ENCODE measurements at places on chromosomes 7 and 10. TPM values are rescaled to one million over a fixed set of nuclear protein-coding genes. Genes with fewer than 3 reads are reported as not detected.

DNA sequence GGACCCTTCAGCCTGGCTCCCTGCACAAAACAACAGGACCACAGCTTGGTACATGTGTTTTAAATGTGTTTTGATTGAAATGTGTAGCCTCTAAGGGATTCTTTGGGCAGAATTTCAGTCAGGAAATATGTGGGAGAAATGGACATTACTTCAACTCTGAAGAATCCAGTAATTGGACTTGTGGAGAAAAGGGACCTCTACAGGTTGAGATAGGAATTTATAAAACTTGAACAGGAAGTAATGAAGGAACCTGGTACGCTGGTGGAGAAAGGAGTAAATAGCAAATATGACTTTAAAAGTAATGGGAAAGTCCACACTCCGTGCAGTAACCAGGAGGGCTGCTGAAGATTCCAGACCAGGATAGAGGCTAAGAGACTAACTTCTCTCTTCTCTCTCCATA, 220.5 kb downstream of the LHFPL3 start:
- DNase-seq, result no peak

GRCh38 chr7:137544453-137545058, 201.0 kb upstream of the PTN start:
- DNase-seq, result no peak

DNA sequence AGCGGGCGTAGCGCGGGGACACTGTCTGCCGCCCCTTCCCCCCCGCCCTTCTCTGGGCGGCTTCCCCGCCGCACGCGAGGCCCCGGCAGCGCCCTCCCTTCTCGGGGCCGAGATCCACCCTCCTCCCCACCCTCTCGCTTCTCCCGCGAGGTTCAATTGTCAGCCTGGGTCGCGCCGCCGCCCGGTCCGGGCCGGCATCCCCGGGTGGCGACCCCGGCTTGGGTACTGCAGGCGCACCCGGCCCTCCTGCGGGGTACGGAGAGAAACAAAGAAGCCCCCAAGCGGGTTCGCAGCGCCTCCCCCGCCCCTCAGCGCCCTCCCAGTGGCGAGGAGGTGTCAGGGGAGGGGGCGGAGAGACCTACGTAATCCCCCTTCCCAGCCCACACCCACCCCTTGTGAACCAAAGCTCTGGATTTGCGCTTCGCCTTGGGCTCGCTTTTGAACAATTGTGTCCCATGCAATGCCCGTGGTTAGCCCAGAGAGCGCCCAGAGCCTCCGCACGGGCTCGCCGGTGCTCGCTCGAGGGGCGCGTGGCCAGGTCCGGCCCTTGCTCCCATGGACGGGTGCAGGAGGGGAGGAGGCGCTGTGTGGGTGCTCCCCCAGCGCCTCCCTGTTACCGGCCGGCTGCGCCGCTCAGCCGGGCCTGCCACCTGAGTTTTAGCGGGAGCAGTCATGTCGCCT, 634 bp downstream of the HECW1 start:
- DNase-seq, result peak; percentile 46

GRCh38 chr10:28248092-28248491, 54.8 kb downstream of the MPP7 start:
- DNase-seq, result peak; percentile 30

- no peak for DNase-seq
Measured at GRCh38 chr7:122485856-122486255, 181.3 kb upstream of the FEZF1 start.

MKLN1 gene
- not detected for polyA plus RNA-seq

GARS1 gene
- 62.5 TPM for polyA plus RNA-seq

- no peak for DNase-seq
Measured at GRCh38 chr7:112744818-112745217, 45.4 kb downstream of the TMEM168 start.

- DNase-seq, result peak; percentile 10
Measured at GRCh38 chr7:46534664-46535588, 613.9 kb upstream of the IGFBP3 start.

NKX1-2 gene
- not detected for polyA plus RNA-seq

SPDYE11 gene
- 0.52 TPM for polyA plus RNA-seq

DKK1 gene
- polyA plus RNA-seq, result 0.53 TPM

GPER1 gene
- polyA plus RNA-seq, result 12.2 TPM

DNA sequence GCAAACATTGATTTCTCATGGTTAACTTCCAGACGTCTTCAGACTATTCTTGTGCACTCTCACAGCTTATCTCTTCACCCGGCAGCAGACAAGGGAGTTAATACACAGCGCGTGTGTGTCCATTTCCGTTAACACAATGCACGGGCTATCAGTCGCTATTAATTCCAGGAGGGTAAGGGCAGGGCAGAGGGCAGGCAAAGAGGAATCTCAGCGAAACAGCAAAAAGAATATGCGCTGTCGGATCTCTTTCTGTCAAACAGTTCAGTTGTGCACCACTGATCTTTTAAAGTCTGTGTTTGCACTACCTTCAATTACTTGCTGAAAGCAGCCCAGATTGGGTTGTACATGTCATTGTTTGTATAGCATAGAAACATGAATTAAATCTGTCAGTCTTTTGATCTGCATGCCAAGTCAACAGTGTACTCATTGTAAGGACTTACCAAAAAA, 41.1 kb upstream of the CABCOCO1 start:
- no peak for DNase-seq
